Stimulated activated effector memory CD8-positive, alpha-beta T cell treated with anti-CD3 and anti-CD28 coated beads, Interleukin-12 subunit alpha, Interleukin-12 subunit beta, amount 100 ng/mL, for 72 hours (primary cell): ENCODE measurements at places on chromosomes 16 and 17.

- no peak for DNase-seq
Observed at GRCh38 chr17:63136369-63137012, 170.5 kb downstream of the TANC2 start.

DNA sequence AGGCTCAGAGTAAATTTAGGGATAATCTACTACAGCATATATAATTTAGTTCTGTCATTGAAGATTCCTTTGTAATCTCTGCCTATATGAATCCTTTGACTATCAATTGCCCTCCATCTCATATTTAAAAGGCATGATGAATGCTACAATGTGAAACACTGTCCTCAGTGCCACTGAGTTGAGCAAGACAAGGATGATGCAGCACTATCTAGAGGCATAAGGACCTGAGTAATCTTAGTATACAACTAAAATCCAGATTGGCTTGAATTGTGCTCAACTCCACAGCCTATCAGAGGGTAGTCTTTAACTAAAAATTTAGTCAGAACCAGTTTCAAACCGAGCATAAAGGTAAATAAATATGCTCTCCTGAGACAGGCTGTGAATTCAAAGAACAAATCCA is 11.6 kb upstream of the STRADA start:
- no peak for DNase-seq

DNA sequence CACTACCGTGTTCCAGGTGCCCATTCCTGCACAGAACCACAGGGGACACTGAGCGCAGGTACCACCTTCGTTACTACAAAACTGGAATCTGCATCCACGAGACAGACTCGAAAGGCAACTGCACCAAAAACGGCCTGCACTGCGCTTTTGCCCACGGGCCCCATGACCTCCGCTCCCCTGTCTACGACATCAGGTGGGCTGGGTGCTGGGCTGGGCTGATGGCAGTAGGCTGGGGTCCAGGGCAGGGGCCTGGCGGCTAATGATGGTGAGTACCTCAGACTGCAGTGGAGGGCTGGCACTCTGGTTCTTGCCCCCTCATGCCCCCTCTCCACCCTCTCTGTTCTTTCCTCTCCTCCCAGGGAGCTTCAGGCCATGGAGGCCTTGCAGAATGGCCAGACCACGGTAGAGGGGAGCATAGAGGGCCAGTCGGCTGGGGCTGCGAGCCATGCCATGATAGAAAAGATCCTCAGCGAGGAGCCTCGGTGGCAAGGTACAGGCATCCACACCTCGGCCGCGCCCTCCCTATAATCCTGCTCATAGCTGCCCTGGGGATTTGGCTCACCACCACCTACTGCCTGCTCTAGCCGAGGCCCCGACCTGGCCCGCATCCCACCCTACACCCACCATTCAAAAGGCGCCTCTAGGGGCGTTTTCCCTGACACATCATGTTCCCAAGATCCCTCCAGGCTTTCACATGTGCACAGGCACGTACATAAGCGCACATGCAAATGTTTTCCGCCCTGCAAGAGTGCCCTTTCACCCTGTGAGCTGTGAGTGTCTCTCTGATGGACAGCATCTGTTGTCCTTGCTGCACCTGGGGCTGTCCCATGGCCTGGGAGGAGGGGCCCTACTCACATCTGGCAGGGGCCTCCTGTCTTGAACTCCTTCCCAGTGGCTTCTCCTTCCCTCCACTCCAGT is 27.7 kb downstream of the UNK start:
- DNase-seq, result no peak

DNA sequence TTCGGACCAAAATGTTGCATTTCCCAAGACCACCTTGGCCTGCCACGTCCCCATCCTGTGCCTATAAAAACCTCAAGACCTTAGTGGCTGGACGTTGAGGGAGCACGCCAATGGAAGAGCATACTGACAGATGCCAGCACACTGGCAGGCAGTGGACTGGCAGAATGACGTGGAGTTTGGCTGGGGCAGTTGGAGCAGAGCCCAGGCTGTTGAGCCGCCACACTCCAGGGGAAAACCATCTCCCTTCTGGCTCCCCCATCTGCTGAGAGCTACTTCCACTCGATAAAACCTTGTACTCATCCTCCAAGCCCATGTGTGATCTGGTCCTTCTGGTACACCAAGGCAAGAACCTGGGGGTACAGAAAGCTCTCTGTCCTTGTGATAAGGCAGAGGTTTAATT is 494.1 kb downstream of the CDH11 start:
- DNase-seq, result no peak

DNA sequence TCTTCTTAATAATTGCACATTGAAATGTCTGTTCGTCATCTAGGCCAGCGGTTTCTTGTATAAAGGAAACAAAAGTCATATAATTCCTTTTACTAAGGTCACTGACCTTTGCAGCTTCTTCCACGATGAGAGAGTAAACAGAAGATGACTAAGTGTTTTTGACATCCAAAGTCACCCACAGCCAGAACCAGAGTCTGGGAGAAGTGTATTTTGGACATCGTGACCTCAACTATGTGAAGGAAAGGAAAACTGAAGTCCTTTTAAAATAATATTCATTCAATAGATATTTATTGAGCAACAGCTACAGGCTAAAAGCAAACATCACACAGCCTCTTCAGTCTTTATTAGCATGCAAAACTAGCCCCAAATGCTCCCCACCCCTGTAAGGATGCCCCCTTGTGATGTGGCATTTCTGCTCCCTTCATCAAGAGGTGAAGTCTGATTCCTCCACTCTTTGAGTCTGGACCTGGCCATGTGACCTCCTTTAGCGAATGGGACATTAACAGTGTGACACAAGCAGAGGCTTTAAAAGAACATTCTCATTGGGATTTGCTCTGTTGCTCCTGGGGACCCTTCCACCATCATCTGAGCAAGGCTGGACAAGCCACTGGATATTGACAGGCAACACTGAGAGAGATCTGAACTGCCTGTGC is 8.1 kb upstream of the PMP22 start:
- DNase-seq, result no peak

GRCh38 chr17:40345161-40345993 is 19.2 kb downstream of the GJD3 start:
- no peak for DNase-seq

DNA sequence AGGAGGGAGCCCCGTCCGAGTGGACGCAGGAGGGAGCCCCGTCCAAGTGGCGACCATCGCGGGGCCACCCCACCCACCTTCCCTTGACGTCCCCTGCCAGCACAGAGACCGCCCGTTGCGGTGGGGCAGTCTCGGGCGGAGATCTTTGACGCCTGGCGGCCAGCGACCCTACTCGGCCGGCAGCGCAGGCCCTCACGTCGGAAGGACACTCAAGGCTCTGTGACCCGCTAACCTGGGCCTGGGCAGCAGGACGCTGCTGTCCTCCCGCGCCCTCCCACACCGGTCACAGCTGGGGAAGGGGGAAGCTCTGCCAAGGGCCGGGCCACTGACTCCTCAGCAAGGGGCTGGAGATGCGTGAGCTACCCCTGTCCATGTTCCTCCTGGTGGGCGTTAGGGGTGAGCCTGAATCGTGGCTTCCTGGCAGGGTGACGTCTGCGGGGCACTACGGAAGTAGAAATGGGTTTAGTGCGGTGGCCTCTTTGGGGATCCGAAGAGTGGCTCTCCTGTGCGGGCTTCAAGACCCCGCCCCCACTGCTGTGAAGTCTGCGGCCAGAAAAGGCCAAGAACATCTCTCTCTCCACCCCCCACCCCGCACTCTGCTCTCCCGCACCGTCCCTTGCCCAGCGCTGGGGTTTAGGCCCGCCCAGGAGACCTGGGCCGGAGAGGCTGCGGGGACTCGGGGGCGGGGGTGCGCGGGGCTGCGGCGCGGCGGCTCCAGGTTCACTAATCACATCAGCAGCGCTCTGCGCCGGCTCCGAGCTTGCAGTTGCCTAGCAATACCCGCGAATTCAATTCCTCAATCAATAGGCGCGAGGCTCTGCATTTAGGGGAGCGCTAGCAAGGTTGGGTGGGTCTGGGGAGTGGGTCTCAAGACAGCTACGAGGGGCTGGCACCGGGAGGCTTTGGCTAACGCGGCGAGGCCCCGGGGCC is 5.8 kb downstream of the CBX8 start:
- no peak for DNase-seq

- no peak for DNase-seq
Observed at GRCh38 chr16:60684002-60684401, 1352.2 kb downstream of the CDH8 start.

- no peak for DNase-seq
Observed at GRCh38 chr17:78127888-78128550, 536 bp downstream of the TMC6 start.

DNA sequence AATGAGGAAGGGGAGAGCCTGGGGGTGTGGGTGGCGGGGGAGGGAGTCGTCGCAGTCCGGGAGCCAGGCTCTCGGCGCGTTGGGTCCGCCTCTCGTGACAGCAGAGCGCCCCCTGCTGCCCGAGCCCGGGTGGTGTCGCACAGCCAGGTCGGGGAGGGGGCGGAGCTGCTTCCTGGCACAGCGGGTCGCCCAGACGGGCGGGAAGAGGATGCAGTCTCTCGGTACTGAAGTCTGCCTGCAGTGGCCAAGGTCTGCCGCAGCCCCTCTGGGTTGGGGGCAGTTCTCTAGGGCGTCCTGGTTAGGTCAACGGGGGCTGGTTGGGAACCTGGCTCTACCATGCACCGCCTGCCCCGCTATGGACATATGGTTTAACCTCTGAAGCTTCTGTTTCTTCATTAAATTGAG is 38.2 kb upstream of the CCDC182 start:
- DNase-seq, result peak; percentile 86
